GM18507 (cell line): ENCODE measurements at places on chromosomes 7 and 10.

DNA sequence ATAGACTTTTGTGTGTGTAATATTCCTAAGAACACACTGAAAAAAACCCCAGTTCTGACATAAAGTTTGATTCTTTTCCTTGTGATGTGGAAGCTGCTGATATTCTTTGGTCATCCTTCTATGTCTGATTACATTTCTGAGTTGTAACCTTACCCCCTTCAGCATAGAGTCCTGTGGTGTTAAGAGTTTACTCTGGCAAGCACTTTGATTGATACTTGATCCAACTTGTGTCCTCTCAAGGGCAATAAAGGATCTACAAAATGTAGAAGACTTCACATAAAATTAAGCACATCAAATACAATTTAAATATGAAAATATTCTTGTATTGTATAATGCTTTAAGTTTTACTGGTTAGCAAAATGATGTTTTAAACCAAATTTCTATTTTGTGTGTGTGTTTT, 221.7 kb upstream of the DKK1 start:
- no peak for DNase-seq

- no peak for DNase-seq
Measured at GRCh38 chr10:1309617-1310270, 253.6 kb downstream of the WDR37 start.

DNA sequence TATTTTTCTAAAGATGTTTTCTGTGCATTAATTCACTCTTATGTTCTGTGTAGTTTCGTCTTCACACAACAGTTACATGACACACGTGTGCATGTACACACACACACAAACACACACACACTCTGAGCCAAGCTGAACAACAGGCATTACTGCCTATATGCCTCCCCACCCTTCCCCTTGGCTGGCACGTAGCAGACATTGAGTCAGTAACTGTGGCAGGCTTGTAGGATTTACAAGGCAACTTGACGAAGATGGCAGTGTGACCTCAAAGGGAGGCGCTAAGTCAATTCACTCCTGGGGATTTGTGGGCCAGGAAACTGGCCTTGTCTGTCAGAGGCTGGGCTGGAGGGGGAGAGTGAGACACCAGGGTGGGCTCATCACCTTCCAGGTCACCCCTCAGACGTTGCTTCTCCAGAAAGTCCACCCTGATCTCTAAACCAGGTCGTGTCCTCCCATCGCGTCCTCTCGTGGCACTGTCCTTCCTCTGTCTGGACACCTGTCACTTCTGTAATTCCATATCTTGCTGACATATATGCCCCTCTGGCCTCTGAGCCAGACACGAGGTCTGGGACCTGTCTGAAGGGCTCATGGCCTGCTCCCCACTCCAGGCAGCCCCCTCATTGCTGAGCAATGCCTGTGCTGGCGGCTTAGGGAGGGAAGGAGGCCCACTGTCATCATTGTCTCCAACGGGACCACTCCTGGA, 41.1 kb upstream of the INPP5A start:
- no peak for DNase-seq

GRCh38 chr7:55024776-55025175, 6.0 kb downstream of the EGFR start:
- no peak for DNase-seq

- DNase-seq, result no peak
Measured at GRCh38 chr10:119457966-119458766, 84.4 kb downstream of the RGS10 start.

GRCh38 chr7:20144801-20145200, 72.4 kb downstream of the MACC1 start:
- DNase-seq, result no peak

GRCh38 chr7:2472739-2473138, 3.5 kb downstream of the GRIFIN start:
- no peak for DNase-seq

- no peak for DNase-seq
Measured at GRCh38 chr10:27225642-27226257, 14.8 kb downstream of the ACBD5 start.

DNA sequence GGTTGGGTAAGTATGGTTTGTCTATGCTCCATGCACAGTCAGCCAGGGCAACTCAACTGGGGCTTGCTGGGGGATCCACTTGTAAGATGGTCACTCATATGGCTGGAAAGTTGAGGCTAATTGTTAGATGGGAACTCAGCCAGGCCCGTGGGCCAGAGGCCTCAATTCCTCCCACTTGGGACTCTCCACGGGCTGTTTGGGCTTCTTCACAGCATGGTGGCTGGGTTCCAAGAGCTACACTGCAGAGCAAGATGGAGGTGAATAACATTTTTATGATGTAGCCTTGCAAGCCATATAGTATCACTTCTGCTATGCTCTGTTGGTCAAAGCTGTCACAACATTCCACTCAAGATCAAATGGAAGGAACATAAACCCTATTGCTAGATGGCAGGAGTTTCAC, 39.2 kb downstream of the ELMO1 start:
- DNase-seq, result no peak

- DNase-seq, result peak; percentile 77
Measured at GRCh38 chr10:72248468-72249151, 25.1 kb upstream of the DDIT4 start.

DNA sequence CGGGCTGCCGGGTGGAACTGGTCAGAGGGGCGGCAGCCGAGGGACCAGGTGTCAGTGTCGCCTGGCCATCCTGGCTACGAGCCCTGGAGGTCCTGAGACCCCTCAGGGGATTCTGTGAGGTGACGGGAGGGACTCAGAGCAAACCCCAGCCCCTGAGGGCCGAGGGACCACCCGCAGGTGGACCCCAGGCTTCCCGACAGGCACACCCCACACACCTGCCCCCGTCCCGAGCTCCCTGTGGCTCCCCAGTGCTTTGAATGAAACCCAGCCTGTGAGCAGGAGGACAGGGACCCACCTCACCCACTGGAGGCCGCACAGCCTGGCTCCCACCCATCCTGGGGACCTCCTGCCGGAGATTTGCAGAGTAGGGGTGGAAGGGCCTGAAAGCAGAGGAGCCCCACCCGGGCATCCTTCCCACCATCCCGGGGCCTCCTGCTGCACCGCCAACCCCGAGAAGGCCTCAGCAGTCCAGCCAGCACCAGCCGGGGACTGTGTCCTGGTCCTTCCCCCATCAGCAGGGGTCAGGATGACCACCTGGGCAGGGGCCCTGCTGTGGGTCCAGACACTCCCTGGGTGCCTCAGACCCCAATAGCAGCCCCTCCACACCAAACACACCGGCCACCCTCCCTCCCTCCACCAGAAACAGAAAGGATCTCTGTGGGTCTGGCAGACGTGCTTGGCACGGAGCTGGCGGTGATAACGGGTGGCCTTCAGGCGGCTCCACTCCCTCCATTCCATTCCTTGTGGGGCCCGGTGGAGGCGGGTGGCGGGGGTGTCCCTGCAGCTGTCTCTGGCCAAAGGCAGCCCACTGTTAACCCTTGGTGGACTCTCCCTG, 13.9 kb downstream of the VENTX start:
- DNase-seq, result no peak

GRCh38 chr10:116270771-116271592, 2.0 kb downstream of the GFRA1 start:
- DNase-seq, result no peak

DNA sequence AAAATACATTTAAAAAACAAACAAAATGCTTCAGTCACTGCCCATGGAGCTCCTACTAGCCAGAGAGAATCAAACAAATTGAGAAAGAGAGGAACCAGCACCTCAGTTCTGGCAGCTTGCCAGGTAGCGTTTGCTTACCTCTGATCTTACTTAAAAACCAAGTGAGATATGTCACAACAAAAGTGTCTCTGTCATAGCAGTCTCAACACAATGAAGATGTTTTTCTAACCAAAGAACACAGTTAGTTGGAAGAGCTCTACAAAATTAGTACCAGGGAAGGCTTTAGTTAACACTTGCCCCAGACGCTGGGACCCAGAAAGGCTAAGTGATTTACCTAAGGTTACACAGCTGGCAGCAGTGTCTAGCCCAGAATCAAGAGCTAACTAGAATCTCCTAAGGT, 3.4 kb downstream of the DOCK4 start:
- DNase-seq, result no peak

DNA sequence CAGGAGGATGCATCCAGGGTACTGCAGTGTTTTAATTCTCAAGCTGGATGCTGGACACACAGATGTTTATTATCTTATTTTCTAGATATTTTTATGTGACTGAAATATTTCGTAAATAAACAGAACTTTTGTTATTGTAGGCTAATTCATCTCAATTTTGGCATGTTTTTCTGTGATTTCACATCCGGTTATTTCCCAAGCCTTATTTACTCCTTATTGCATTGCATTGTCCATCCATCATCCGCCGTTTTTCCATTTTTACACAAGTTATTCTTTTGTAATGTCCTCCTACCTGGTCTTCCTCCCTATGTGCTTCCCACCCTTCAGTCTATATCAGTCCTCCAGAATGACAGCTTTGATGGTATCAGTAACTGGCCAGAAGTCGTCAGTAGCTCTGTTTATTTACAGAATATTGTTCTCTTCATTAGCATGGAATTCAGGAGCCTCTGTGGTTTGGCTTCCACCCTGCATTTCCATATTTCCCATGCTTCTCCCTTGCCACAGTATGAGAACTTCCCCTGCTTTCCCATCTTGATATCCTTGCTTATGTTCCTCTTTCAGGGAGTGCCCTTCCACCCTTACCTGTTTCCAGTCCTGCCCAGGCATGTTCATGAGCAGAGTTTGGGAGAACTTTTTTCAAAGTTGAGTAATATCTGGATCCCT, 16.1 kb downstream of the GNAI1 start:
- no peak for DNase-seq

DNA sequence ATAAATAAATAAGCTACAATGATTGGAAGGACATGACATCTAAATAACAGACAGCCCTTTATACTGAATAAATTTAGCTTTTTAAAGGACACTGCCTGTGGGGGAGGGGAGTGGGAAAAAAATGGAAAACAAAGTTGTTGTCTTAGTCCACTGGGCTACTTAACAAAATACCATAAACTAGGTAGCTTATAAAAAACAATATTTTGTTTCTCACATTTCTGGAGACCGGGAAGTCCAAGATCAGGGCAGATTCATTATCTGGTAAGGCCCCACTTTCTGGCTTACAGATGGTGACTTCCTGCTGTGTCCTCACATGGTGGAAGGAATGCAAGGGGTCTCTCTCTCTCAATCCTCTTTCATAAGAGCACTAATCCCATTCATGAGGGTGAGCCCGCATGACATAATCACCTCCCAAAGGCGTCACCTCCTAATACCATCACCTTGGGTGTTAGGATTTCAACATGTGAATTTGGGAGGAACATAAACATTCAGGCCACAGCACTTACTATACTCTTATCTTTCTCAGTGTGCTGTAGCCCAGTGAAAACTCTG, 43.0 kb downstream of the DNAJC12 start:
- no peak for DNase-seq

DNA sequence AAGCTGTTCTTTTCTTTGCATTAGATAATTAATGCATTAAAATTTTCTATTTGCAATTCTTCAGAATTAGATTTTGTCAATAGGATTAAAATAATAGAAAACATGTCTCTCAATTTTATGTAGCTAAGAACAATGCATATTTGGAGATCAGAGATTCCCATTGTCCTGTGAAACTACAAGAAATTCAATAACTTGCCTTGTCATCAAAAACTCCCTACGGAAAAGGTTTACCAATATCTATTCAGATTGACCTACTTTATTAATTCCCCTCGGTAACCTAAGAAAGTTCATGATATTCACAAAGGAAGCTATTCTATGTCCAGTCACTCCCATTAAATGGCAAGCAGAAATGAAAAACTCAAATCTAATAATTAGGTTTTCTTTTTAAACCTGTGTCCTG, 172.6 kb downstream of the SEMA3A start:
- no peak for DNase-seq

- DNase-seq, result no peak
Measured at GRCh38 chr7:26200038-26200443, 505 bp downstream of the HNRNPA2B1 start.

DNA sequence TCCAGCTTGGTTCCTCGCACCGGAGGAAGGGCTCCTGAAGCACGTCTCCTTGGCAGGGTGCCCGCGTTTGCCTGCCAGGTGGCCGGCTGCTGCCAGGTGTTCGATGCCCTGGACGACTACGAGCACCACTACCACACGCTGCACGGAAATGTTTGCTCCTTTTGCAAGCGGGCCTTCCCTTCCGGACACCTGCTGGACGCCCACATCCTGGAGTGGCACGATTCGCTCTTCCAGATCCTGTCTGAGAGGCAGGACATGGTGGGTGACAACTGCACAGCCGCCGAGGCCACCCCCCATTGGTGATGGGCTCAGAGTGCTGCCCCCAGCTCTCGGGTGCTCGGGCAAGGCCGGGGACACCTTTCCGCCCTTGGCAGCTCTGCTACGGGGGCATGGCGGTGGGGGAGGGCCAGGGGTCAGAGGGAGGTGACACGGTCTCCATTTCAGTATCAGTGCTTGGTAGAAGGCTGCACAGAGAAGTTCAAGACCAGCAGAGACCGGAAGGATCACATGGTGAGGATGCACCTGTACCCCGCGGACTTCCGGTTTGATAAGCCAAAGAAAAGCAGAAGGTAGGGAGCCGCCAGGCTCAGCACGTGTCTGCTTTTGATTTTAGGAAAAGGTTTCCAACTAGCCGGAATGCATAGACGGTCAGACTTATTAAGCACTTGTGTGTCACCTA, 1.1 kb downstream of the ZNF511 start:
- DNase-seq, result no peak

DNA sequence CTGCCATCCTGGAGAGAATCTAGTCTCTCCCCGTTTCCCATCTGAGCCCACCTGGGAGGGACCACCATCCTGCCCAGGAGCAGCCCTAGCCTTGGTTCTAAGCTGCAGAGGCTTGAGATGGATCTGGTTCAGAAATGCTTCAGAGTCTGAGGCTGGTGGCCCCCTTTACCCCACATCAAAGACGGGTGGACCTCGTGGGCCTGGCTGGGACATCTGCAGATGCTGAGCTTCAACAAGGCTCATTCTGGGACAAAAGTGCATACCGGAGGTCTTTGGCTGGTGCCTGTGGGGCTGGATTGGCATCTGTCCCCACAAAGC, 4.9 kb upstream of the IRF5 start:
- no peak for DNase-seq

GRCh38 chr7:97421307-97421930, 303.9 kb downstream of the SDHAF3 start:
- DNase-seq, result no peak

GRCh38 chr10:61835069-61835945, 66.2 kb upstream of the ARID5B start:
- DNase-seq, result no peak

DNA sequence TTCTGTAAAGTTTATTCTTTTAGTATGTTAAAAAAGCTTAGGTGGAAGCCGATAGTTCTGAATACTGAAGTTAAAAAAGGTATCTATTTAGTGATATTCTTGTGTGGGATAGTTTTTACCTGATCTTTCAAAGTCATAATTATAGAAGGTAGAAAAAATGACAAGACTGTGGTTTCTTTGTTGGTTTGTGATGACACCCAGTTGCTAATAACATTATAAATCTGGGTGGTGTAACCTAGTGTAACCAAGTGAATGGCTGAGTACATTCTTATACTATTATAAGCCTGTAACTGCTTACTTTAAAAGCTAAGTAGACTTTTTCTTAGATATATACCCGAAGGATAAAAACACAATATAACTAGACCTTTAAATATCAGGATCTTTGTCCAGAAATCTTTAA, 2.3 kb downstream of the CDK13 start:
- DNase-seq, result no peak

- DNase-seq, result no peak
Measured at GRCh38 chr7:101954499-101954898, 137.1 kb downstream of the CUX1 start.
